ENCODE measurements at places on chromosomes 12 and 14.

- DNase-seq, result no peak
Measured at GRCh38 chr12:2535583-2536204, 259.1 kb upstream of the FKBP4 start.

DNA sequence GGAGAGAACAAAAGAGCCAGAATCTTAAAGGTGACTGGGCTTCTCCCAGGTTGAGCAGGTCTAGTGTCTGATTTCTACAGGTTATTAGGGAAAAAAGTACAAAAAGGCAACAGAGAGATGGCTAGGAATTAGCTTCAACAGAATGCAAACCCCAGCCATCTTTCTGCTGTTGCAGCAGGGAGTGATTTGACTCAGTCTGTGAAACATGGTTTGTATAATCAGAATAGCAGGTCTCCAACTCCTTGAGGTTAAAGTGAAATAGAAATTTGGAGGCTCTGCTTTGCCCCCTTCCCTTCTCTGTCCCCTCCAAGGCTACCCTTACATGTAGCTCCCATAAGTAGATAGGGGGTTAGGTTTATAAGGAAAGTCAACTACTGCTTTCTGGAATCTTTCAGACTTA is 105.8 kb downstream of the AKAP6 start:
- DNase-seq, result no peak

GRCh38 chr14:39015360-39015961 is 87.6 kb downstream of the SEC23A start:
- peak; percentile 15 for DNase-seq

GRCh38 chr12:82600379-82600778 is 86.3 kb upstream of the TMTC2 start:
- no peak for DNase-seq

GRCh38 chr12:59677857-59678256 is 82.0 kb downstream of the SLC16A7 start:
- DNase-seq, result no peak

DNA sequence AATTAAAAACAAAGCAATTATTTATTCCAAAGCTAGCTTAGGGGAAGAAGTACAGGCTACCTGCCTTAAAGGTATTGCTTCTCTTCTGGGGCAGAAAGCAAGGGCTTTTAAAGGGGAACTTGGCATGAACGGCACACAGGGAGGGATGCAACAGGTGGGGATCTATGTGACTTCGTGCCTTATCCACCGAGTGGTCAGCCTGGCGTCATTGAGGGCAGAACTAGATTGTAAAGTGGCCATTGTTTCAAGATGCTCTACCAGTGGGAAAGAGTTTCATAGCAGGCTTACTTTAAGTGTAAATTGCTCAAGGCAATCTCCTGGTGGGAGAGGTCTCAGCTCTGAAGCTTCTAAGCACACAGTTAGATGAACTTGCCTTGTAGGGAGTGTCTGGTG is 360.4 kb downstream of the ATP23 start:
- DNase-seq, result no peak

GRCh38 chr12:72865921-72866320 is 593.8 kb downstream of the TRHDE start:
- no peak for DNase-seq

DNA sequence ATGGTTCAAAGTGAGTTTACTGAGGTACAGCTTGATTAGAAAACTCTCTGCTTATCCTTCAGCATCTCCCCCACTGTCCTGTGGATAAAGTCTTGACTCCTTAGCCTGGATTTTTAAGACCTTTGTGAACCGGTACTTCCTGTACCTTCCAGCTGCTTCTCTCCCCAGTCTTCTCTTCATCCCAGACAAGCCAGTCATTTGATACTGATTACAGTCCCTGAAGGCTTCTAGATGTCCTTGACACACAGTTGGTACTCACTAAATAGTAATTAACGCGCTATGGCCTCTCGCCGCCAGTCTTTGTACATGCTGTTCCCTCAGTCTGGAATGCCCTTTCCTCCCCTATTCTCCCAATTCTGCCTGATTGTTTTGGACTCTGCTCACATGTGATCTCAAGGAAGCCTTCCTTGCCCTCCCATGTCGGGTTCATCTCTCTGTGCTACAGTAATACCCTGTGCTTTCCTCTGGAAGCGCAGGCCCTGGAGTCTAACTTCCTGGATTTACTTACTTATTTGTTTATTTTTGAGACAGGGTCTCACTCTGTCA is 50.6 kb upstream of the PTGR2 start:
- no peak for DNase-seq

DNA sequence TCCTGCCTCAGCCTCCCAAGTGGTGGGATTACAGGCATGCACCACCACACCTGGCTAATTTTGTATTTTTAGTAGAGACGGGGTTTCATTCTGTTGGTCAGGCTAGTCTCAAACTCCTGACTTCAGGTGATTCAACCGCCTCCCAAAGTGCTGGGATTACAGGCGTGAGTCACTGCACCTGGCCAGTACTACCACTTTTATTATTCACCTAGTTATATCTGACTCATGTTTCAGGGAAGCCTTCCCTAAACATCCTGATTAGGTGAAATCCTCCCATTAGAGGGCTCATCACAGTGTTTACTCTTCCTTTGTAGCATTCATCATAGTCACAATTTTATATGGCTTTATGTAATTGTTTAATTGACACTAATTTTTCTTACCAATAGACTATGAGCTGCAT is 295.3 kb upstream of the SOX5 start:
- peak; percentile 29 for DNase-seq

DNA sequence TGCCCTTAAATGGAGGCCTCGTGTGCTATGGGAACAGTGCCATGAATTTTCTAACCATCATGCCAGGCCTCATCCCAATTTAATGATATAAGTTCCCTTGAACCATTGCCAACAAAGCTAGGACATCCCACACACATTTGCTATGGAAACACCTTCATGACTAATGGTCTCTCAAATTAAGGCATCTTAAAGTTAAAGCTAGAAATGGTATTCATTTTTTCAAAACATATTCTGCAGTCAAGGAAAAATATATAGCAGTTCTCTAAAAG is 117.3 kb downstream of the BTG1 start:
- no peak for DNase-seq

DNA sequence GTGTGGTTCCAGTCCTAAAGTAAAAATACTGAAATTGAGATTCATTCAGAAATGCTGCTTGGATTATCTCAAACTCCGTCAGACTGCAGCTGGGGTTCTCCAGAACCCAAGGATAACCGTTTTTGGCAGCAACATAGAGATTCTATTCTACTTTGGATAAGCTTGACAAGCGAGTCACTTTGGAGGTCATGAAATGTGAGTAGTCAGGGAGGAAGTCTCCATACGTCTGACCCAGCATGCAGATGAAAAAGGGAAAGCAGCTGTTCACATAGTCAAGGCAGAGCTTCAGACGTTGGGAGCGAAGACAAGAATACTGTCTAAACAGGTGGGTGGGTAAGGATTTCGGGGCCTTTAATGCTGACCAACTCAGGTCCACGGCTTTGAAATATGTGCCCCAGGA is 14.9 kb upstream of the HSP90B1 start:
- no peak for DNase-seq

GRCh38 chr12:102433304-102433703 is 47.1 kb downstream of the IGF1 start:
- DNase-seq, result no peak

GRCh38 chr14:82094829-82095345 is 561.2 kb upstream of the SEL1L start:
- DNase-seq, result peak; percentile 75

DNA sequence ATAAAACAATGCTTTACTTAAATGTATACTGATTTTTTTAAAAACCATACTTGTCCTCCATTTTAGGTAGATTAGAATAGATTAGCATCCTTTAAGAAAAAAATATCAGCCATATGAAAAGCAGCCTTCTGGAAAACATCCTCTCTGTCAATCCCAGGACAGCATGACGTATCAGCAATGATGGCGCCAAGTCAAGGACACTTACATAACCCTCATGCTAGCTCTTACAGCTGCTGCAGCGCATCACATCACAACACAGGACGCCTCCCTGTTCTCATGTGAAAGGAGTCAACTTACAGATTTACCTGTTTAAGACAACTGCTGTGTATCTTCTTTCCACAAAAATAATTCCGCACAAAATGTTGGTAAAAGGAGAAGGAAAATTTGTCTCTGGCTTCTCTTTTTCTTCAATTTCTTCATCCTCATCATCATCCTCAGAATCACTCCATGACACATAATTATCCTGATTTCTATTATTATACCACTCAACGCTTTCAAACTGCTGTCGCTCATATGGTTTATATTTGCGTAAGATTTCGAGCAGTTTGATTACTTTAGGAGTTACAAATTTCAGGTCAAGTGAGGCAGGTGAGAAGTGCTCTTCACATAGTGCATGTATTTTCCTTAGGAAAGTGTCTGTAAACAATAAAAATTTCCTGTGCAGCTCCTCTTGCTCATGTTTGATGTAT is 33.3 kb downstream of the DICER1 start:
- DNase-seq, result no peak

GRCh38 chr12:109518820-109519665 is 41.6 kb downstream of the UBE3B start:
- peak; percentile 16 for DNase-seq

DNA sequence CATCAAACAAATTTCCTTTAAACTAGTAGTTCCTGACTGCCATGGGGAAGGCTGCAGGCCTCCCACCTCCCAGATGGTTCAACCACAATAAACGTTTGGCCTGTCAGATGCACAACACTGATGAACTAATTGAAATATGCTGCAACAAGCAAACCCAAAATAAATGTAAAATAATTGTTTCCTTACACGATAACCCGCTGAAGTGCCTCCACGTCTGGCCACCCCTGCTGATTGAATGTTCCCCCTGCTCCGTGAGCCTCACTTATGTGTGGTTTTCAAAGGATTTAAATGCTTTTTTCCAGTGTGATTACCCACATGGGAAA is 8.4 kb downstream of the PITPNM2 start:
- DNase-seq, result no peak

GRCh38 chr12:13376610-13377373 is 180.3 kb downstream of the EMP1 start:
- DNase-seq, result no peak

- DNase-seq, result no peak
Measured at GRCh38 chr12:75564398-75564797, 53.0 kb upstream of the KRR1 start.

DNA sequence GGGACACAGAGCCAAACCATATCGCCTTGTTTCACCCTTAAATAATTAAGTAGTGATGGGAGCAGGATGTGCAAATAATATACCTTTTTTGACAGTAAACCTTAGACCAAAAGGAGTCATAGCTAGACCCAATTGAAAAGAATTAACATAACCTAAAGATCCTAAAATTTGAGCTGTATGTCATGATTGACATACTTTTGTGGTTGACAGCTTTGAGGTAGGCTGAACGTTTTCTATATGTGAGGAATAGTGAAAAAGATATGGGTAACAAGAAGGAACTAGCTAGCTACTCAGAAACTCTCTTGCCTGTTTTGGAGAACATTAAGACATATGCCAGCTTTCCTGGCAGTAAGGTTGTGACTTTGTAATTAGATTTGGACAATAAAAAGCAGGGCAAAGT is 320.6 kb downstream of the KCNC2 start:
- no peak for DNase-seq

DNA sequence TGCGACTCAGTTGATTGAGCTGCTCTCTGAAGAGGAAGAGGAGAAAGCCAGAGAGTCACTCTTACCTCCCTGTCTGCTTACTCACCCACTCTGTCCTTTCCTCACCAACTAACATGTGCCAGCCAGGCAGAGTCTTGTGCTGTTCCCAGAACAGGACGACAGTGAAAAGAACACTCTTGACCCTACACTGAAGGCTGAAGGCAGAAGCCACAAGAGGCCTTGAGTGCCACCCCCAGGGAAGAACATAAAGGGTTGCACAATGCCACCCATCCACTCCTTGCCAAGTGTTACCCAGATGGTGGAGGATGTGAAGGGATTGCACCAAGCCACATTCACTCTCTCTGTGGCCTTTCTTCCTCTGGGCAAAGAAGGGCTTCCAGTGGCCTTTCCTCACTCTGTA is 12.8 kb downstream of the ABHD4 start:
- DNase-seq, result no peak

- DNase-seq, result no peak
Measured at GRCh38 chr12:124078800-124079199, 105.8 kb downstream of the ZNF664 start.

DNA sequence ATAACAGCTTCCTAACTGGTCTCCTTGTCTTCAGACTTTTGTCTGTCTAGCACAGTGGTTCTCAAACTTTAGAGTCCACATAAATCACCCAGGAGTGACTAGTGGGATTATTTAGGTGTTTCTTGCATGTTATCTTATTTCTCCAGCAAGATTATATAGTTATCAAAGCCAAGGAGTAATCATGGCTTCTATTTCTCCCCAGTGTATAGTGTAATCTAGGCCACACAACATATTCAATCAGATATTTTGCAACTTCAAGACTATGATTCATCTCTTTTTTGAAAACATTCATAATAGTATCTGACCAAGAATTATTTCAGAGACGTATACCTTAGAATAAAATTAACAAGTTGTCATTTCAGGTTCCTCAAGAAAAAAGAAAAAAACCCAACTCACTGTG is 131.9 kb downstream of the CEP83 start:
- no peak for DNase-seq

GRCh38 chr14:74204491-74204890 is 34.8 kb upstream of the VSX2 start:
- DNase-seq, result no peak

GRCh38 chr12:81987371-81987770 is 228.2 kb upstream of the PPFIA2 start:
- DNase-seq, result no peak

DNA sequence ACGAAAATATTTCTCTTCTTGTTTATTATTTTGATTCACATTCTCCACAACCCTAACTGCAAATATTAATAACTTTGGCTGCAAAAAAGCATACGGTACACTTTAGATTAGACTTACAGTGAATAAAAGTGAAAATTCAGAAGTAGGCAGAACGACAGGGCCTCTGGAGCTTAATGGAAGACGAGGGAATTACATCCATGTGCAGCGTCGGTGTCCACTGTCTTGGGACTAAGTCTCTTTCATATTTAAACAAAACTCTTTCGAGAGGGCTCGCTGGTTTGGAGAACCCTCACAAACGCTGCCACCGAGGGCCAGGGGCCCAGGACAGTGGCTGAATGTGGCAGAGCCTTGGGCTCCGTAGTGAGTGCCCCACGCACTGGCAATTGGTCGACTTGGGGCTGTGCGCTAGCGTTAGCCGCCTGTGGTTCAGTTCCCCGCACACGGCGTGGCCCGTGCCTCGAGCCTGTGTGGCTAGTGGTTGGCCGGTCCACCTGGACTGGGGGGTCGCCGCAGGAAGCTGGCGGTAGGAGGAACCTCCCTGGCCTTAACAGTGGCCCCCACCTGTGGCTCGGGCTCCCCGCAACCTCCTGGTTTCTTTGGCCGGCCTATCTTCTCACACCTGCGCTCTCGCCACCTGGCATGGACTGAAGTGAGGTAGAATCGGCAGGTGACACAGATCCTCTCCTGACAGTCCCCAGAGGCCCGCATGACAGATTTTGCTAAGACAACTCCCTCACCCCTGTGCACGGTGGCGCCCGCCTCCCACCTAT is 739 bp upstream of the PAX9 start:
- peak; percentile 24 for DNase-seq

- no peak for DNase-seq
Measured at GRCh38 chr12:52270541-52271070, 3.8 kb upstream of the KRT86 start.

GRCh38 chr12:40727774-40728483 is 35.7 kb downstream of the CNTN1 start:
- no peak for DNase-seq

- DNase-seq, result no peak
Measured at GRCh38 chr14:77516126-77516525, 17.5 kb upstream of the ISM2 start.

GRCh38 chr12:131044760-131045381 is 91.2 kb downstream of the ADGRD1 start:
- no peak for DNase-seq

GRCh38 chr14:68625366-68626090 is 167.3 kb downstream of the ZFP36L1 start:
- DNase-seq, result no peak

- peak; percentile 83 for DNase-seq
Measured at GRCh38 chr12:49088150-49088931, 6.3 kb downstream of the DHH start.
